ENCODE measurements at places on chromosomes 6 and 20.

- no peak for DNase-seq
These were observed 73.0 kb upstream of the KCNG1 start for GRCh38 chr20:51095633-51096521.

- DNase-seq, result no peak
These were observed 17.7 kb downstream of the FAM83B start for GRCh38 chr6:54864272-54864671.

GRCh38 chr6:143026696-143027449, 33.8 kb upstream of the AIG1 start:
- peak; percentile 49 for DNase-seq

DNA sequence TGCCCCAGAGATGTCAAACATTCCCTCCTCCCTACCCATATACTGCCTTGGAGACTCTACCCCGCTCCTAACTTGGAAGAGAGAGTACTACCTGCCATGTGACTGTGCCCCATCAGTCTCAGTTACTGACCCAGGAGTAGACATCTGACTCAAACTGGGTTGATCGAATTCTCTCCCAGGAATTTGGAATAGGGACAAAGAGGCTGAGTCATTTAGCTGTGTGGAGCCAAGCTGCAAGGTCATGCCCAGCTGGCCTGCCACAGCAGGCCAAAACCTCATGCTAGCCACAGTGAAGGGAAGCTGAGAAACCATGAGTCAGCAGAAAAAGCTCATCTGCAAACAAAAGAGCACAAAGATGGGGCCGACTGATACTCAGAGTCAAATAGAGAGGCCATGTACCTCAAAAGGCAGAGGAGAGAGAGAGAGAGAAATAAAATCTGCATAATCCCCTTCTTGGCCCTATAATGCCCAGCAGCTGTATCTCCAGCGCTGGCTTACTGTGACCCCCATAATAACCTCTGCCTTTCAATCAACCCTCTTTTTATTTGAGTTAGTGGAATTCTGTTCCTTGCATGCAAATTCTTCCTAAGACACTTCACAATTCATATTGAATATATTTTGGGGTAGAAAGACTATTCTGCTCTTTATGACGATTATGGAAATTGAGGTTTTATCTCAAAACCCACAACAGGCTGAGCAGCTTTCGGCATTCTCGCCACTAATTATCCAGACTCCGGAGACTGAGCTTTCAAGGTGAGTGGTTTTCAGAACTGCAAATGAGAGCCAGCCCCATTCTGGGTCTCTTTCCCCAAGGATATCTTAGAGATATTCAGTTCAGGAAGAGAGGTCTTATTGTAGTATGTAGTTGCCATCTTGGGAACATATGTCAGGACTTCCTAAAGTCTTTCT, 21.4 kb upstream of the AKIRIN2 start:
- no peak for DNase-seq

DNA sequence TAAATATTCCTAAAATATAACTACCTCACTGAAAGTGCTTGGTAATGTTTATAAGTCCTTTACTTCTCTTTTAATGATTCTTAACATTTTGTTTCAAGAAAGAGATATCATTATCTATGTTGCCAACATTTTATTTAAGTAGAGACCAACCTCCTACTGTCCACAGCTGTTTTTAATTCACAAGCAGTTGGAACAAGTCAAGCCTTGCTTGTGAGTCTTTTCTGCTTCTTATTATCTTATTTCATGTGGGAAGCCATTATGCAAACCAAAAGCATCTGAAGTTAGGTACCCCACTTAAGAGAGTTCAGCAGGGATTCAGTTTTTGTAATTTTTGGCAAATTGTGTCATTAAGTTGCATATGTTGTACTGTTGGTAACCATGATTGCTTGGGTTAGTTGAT, 1714.5 kb downstream of the GRIK2 start:
- DNase-seq, result no peak

DNA sequence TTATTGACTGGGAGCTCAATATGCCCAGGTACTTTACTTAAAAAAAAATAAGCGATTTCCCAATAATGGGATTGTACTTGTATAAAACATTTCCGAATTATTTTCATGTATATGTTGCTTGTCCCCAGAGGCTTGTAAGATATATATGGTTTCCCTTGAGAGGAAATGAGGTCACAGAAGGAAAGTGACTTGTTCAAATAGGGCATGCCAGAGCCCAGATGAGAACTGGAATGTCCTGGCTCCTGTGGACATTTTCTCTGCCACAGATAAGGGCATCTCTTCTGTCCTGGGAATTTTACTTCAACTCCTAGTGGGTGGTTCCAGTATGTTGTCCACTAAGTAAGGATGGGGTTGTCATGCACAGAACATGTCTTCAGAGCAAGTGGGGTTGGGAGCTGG, 63.0 kb downstream of the LYRM2 start:
- no peak for DNase-seq

DNA sequence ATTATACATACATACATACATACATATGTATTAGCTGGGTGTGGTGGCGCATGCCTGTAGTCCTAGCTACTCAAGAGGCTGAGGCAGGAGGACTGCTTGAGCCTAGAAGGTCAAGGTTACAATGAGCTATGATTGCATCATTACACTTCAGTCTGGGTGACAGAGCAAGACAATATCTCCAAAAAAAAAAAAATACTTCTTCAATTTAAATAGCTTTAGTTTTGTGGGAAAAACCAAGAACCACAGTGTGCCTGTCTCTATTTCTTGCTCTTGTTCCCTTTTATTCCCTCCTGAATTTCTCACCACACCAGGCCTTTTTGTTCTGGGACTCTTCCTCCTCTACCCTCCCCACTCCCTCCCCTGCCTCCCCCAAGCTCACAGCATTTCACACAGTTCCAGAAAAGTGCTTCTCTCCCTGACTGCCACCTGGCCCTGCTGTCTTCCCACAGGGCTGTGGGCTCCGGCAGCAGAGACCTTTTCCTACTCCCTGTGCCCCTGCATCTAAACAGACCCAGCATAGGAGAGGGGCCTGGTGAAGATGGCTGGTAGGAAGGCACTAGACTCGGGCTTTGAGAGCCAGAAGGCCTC, 1.3 kb downstream of the C20orf203 start:
- no peak for DNase-seq

- DNase-seq, result no peak
These were observed 14.3 kb downstream of the SERPINB6 start for GRCh38 chr6:2956930-2957685.

GRCh38 chr20:32447136-32448027, 89.3 kb downstream of the ASXL1 start:
- DNase-seq, result no peak

GRCh38 chr6:153215242-153215641, 84.2 kb upstream of the RGS17 start:
- no peak for DNase-seq

- peak; percentile 33 for DNase-seq
These were observed 1.8 kb downstream of the GJA1 start for GRCh38 chr6:121436960-121437850.

Measured in stimulated activated naive CD8-positive, alpha-beta T cell treated with anti-CD3 and anti-CD28 coated beads, Interleukin-15, Interleukin-2, amounts not matched to agents 100 U/mL and 50 U/mL, for 24 hours (primary cell).